RCC 7860 (cell line): ENCODE measurements at places on chromosomes 16 and 17.
A peak's percentile ranks its signal among the peaks of the same experiment; 100 is the strongest.

- DNase-seq = no peak
Measured at GRCh38 chr17:32914181-32914580, 13.8 kb upstream of the TMEM98 start.

DNA sequence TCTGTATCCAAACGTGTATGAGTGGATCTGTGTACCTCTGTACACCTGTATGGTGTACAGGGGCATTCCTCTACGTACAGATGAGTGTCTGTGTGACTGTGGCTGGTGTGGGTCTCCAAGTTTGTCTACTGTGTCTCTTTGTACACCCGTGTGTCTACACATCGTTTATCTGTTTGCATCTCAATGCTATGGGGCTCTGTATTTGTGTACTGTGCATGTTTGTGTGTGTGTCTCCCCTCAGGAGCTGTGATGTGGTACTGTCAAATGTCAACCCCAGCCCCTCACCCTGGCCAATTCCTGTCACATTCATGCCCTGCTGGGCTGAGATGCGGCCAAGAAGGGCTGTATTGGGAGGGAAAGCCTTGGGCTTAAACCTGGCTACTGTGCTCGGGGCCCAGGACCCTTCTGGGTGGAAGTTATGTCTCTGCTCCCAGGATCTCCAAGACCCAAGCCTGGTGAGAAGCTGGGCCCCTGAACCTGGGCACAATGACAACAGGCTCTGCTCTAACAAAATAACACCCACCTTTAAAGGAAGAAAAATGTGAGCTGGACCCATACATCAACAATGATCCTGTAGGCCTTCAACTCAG lies 3.5 kb upstream of the NAGS start:
- DNase-seq = no peak

DNA sequence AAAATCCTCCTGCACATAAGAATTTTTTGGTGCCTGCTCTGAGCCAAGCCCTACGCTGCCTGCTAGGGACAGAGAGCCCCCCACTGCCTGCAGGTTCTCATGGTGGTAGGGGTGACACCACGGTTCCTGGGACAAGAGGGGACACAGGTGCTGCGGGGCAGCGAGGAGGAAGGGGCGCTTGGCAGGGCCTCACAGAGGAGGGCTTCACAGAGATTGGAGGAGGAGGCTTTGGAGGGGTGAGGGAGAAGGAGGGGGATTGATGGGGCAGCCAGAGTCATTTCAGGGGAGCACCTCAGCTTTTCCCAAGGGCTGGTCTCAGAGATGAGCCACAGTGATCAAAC lies 29.8 kb upstream of the GSG1L start:
- DNase-seq = no peak

- DNase-seq = no peak
Measured at GRCh38 chr17:50891577-50891989, 25.4 kb upstream of the TOB1 start.

- no peak for DNase-seq
Measured at GRCh38 chr17:50517011-50517410, 8.8 kb downstream of the MYCBPAP start.

- DNase-seq = no peak
Measured at GRCh38 chr17:56177361-56177760, 24.1 kb downstream of the ANKFN1 start.

DNA sequence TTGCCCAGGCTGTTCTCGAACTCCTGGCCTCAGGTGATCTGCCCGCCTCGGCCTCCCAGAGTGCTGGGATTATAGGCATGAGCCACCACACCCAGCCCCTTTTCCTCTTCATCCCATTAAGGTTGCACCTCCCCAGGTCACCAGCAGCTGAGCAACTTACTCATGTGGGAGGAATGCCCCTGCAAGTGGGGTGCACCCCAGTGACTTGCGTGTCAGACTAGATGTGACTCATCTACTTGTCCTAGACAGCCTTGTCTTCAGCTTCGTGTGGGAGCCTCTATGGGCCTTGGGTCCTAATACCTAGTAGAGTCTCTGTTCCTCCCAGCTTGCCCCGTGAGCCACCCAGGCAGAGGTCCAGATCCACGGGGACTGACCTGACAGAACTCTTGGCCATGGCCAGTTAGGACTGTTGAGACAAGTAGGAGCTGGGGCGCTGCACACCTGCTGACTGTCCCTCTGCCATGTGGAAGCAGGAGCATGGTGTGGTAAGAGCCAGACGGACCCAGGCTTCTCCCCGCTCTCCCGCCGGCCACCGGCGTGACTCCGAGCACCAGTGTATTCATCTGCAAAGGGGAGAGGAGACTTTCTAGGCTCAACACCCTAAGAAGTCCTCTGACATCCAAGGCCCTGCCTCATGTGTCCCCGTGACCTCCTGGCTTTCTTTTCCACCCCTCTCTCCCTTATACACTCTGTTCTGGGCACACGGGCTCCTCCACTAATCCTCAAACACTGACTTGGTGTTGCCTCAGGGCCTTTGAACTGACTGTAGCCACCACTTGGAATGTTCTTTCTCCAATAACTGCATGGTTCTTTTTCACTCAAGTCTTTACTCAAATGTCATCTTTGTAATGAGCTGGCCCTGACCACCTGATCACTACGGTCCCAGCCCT lies 11.6 kb upstream of the CBX4 start:
- DNase-seq = peak; percentile 98

GRCh38 chr17:45032174-45032541 lies 19.3 kb downstream of the DCAKD start:
- DNase-seq = no peak

- no peak for DNase-seq
Measured at GRCh38 chr16:60907645-60908044, 1128.6 kb downstream of the CDH8 start.

GRCh38 chr17:40399185-40399584 lies 18.5 kb downstream of the TOP2A start:
- peak; percentile 22 for DNase-seq

GRCh38 chr17:29283496-29283895 lies 10.5 kb downstream of the NUFIP2 start:
- DNase-seq = no peak

DNA sequence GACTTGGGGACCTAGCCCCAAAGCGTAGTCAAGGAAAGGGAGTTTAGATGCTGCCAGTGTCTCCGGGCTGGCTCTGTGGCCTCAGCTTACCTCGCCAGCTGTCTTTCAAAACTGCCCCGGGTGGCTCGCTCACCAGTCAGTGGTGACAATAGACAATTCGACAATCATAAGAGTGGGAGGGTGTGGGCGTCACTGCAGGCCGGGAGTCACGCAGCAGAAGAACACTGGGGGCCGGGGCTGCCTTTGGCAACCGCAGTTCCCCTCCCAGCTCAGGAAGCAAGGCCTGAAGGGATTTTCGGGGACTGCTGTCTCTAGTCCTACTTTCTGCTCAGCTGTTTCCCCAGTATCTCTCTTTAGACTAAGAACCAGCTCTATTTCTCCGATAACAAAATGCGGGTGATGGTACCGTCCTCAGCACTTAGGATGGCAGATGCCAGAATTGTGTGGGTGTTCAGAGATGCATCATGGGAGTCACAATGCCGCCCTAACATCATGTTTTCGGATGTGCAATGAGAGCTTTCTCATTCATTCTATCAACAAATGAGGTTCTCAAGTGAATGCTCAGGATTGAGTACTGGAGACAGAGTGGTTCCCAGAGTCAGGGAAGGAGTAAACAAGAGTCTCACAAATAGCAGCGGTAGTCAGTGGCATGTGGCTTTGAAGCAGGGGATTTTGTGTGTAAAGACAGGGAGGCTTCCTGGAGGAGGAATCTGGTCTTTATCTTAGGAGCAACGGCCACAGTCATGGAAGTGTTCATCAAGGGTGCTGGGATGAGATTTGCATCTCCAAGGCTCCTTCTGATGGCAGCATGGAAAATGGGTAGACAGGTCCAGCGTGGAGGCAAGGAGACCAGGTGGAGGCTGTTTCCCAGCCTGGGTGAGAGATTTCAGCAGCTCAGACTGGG lies 93.1 kb downstream of the ZDHHC7 start:
- no peak for DNase-seq

- DNase-seq = peak; percentile 33
Measured at GRCh38 chr17:59004338-59005111, 102.2 kb downstream of the TRIM37 start.

GRCh38 chr17:17491546-17491988 lies 4.6 kb downstream of the RASD1 start:
- no peak for DNase-seq

GRCh38 chr16:70160388-70160787 lies 13.2 kb upstream of the CLEC18C start:
- no peak for DNase-seq

- peak; percentile 4 for DNase-seq
Measured at GRCh38 chr16:28503470-28504259, 3.0 kb downstream of the IL27 start.

DNA sequence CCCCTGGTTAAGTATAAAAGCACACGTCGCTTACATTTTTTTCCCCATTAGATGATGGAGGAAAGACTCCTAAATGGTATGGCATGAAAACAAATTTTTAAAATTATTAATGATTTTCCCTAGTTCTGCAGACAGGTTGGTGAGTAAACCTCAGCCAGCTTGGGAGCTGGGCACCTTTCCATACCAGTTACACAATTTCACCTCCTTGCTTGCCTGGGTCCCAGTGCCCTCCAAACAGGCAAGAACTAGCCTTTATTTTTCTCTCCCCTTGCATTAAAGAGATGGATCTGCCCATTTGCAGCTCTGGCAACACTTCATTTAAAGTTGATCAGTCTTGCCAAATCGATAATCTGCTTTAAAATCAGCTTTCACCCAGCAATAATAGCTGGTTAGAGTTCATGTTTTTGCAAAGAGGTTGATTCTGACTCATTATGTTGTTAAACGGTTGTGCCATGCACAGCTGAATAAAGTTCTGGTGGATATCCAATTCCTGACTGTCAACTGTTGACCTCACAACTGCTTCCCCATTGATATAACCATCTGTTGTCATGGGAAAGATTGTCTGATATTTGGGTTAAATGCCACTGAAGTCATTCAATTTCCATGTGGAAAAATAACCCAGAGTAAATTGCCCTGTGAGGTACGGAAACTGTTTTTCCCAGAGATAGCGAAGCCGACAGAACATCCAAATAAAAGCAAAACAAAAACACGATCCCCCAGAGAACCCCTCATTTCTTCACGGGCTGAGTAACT lies 1.3 kb downstream of the C17orf58 start:
- DNase-seq = peak; percentile 30

DNA sequence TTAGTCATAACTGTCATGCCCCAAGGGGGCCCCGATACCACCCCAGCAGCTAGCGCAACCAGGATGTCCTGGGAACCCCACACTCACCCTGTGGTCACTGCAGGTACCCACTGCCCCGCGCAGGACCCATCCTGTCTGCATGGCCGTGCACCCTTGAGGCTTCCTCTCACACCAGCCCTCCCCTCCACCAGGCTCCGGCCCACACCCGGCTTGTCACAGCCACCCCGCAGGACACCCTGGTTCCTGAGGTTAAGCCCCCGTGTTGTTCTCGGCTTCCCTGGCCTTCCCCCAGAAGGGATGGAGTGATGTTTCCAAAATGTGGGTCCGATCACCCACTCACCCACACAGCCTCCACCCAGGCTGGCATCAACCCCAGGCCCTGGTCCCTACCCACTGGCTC lies 7.5 kb downstream of the DNASE1L2 start:
- DNase-seq = no peak

- DNase-seq = no peak
Measured at GRCh38 chr17:14784997-14785696, 480.0 kb downstream of the PMP22 start.

GRCh38 chr17:16529906-16530305 lies 37.9 kb upstream of the LRRC75A start:
- no peak for DNase-seq

DNA sequence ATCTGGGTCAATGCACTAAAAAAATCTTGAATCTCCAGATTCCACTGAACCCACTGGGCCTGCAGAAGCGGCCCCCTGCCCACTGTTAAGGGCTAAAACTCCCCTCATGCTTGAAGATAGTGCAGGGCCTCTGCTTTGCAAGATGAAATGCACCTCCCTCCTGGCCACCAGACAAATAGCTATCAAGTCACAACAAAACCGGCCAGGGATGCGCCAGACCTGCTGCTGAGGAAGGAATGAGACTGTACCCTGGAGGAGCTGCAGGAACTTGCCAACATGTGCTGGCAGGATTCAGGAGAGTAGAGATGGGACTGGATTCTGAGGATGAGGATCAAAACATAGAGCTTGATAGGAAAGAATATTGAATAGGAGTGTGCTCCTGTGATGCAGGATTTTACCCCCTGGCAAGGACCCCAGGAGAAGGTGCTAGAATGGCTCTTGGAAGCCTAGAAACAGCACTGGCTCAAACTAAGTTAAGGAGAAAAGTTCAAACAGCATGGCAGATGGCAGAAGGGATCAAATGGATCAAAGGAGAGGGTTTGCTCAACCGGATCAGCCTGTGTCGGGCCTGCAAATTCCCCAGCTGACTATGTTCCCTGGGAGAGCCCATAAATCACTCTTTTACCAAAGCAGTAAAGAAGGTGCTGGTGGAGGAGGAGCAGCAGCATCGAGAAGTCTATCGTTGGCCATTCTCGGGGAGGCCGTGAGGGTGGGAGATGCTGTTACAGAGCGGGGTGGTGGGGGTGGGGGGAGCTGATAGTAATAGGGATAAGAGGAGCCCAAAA lies 27.2 kb upstream of the XYLT2 start:
- no peak for DNase-seq

DNA sequence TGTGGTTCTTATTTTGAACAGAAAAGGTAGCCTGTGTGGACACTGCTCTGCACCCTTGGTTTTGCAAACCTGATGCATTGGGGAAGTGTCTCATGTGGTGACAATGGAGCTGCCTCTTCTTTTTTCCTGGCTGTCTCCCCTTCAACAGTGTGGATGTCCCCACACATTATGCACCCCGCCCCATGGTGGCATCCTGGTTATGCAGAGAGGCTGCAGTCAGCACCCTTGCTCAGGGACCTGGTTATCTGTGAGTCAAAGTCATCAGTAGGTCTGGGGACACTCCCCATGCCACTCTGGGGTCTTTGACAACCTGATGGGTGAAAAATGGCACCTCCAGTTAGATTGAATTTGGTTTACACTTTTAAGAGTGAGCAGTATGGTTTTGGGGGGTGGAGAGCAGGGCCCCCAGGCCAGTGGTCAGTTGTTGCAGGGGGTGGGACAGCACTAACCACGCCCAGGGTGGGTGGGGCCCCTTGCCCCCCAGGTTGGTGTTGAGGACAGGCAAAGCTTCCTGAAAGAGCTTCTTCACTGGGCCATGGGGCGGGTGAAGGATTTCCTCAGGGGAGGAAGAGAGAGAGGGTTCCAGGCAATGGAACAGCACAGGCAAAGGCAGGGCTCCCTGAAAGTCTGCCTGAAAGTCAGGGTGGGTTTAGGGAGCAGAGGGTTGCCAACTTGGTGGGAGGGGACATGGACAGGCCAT lies 24.6 kb upstream of the KCNJ12 start:
- no peak for DNase-seq

DNA sequence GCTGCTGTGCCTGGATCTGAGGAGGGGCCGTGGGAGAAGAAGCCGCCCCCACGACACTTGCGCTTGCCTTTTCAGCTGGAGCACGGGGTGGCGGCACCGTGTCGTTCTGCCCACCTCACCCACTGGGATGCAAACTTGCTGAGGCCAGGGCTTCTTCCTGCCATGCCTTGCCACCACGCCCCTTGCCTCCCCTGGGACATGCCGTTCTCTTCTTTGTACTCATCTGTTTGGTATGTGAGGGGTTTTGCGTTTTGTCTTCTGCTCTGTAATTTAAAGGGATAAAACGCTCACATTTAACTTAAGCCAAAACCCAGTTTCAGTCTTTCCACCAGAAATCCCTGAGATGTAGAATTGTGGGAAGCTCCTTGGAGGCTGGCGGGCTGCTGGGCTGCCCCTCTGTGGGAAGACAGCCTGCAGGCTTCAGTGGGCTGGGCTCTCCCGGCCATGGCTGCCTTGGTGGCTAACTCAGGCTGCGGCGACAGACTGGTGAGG lies 180.2 kb downstream of the RPTOR start:
- peak; percentile 40 for DNase-seq
